Suppressor macrophage treated with lipopolysaccharide for 1 hour (primary cell): ENCODE measurements at places on chromosomes 11 and 22.
A peak's percentile ranks its signal among the peaks of the same experiment; 100 is the strongest.

- DNase-seq = no peak
Measured at GRCh38 chr11:27392278-27393114, 29.5 kb upstream of the CCDC34 start.

GRCh38 chr11:76629116-76629852 is 41.3 kb downstream of the LRRC32 start:
- peak; percentile 99 for DNase-seq

- no peak for DNase-seq
Measured at GRCh38 chr11:2580571-2581001, 119.2 kb downstream of the KCNQ1OT1 start.

DNA sequence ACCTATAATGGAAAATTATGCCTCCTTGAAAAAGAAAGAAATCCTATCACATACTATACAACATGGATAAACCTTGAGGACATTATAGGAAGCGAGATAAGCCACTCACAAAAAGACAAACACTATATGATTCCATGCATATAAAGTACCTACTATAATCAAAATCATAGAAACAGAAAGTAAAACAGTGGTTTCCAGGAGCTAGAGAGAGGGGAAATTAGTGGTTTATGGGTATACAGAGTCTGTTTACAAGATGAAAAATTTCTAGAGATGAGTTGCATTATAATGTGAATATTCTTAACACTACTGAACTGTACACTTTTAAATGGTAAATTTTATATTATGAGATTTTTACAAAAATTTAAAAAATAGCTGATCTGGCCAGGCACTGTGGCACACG is 40.5 kb upstream of the ARHGAP42 start:
- DNase-seq = no peak

DNA sequence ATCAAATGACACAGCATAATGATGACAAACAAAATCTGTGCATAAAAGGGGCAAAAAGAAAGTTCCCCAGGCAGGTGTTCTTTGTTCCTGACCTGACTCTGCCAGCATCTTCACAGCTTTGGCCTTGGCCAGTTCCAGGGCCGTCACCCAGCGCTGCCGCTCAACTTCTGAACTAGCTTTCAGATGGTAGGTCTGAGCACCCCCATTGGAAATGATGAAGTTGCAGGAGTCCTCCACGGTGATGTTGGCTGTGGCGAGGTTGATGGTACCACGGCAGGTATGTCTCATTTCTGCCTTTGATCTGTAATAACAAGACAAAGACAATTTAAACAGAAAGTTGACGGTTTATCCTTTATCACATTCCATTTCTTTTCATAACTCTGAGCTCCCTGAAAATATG is 5.3 kb downstream of the OSBP start:
- DNase-seq = no peak

- no peak for DNase-seq
Measured at GRCh38 chr11:117281159-117281558, 10.0 kb upstream of the BACE1-AS start.
